ENCODE measurements at places on chromosomes 4 and X. TPM values are rescaled to one million over a fixed set of nuclear protein-coding genes. Genes with fewer than 3 reads are reported as not detected.

The MAGEA10 gene
- not detected for total RNA-seq

The CACNA1F gene
- 0.63 TPM for total RNA-seq

The PABPC1L2A gene
- not detected for total RNA-seq

The ZCCHC18 gene
- 5.7 TPM for total RNA-seq

The P2RY4 gene
- total RNA-seq, result 1.5 TPM

The SLITRK4 gene
- total RNA-seq, result 0.46 TPM

The RNF128 gene
- total RNA-seq, result not detected

The MAGEC2 gene
- not detected for total RNA-seq

The SATL1 gene
- total RNA-seq, result not detected

DNA sequence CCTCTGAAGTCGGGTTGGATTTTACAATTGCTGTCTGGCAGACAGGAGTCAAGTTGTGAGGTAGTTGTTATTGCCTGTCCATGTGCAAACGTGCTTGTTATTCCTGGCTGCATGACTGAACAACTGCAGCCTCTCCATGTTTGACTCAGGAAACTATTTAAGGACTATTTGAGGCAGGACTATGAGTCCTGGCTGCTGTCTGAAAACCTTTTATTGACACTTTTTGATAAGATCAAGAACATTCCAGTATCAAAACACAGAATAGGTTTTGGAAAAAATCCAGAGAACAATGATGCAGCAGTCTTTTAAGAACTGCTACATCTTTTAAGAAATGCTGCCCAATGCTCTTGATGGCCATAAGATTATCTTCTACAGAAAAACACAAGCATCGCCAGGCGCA is 10.0 kb upstream of the SPRY1 start:
- no peak for DNase-seq

DNA sequence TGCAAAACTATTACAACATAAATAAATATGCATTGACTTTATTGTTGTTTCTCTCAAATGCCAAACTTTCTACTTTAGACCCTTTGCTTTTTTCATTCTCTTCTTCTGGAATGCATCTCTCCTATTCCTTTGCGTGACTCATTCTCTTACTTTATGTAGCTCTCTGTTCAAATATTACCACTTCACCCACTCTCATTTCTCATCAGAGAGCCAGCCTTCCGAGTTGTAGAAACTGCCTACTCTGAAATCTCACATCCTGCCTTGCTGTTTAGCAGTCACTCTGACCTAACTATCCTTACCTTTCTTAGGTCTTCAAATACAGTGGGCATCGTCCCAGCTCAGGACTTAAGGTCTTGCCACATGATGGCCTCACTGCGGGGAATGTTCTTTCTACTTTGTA is 143.5 kb downstream of the GALNTL6 start:
- DNase-seq, result no peak

DNA sequence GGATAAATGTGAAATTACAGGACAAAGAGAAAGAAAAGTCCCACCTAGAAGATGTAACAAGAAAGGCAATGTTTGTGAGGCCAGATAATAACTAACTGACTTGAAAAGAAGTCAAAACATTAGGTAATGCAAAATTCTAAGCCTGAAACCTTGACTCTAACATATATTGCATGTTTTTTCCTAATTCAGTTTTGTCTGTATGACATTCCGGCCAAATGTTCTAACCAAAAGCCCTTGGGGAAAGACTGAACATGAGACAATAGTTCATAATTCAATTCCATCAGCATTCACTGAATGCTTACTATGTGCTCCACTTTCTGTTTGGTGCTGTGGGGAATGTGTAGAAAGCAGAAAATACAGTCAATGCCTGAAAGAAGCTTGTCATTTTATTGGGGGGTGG is 84.8 kb upstream of the PLAC1 start:
- no peak for DNase-seq

GRCh38 chr4:89303814-89304388 is 3.7 kb downstream of the GPRIN3 start:
- DNase-seq, result no peak

- DNase-seq, result peak; percentile 51
These were observed 31.3 kb downstream of the ACSL1 start for GRCh38 chr4:184794470-184794869.

DNA sequence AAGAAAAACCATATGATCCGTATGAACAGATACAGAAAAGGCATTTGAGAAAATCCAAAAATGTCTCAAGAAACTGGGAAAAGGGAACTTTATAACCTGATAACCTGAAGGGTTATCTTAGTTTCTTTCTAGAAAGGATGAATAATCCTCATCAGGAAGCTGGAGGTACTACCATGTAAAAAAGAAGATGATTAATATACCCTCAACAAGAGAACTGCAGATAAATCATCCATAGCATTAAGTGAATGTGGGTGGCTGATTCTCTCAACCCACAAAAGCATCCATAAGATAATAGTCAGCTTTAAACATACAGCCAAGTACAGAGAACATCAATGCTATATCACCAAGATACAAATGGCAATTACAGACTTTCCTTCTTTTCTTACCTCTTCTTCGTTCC is 26.4 kb downstream of the ANAPC10 start:
- no peak for DNase-seq

DNA sequence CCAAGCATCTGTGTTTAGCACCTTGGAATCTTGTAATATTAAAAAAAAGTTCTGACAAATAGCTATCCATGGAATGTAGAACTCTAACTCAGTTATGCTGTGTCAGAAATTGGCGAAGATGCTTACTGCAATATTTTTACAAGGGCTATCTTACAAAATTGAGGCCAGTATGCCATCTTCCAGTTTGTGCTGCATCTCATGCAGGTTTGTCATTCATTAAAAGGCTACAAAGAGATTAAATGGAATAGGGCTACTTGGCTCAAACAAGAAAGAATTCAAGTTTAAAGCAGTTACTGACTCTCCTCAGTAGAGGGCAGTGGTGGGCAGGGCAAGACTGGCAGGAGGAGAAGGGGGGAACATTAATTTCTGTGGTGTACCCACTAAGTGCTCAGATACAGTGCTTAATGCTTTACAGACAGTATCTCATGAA is 66.5 kb downstream of the SHROOM4 start:
- DNase-seq, result no peak

DNA sequence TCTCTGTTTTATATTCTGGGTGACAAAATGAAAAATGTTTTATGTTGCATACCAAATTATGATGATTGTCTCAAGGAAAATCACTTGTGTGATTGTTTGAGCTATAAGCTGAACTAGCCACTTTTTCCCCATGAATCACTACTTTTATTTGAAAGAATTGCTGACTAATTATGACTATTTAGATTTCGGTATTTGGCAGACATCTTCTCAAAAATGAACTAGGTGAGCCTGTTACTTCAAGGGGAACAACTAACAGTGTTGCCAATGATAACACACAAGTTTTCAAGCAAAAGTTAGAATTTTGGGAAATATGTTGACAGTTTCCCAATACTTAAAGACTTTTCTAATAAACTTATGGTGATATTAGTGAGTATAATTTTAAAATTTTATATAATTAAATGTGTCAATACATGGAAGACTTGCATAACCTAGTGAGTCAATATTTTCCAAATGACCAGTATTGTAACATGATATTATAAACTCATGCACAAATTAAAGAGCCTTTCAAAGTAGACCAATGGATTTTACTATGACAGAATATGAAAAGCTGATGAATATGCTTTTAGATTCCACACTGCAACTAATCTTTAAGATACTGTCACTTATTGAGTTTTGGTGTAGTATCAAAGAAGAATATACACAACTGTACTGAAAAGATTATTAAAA is 187.7 kb upstream of the GATB start:
- no peak for DNase-seq

GRCh38 chrX:38768079-38768478 is 33.2 kb upstream of the MID1IP1 start:
- DNase-seq, result no peak

- DNase-seq, result no peak
These were observed 1135.7 kb upstream of the AGA start for GRCh38 chr4:178577933-178578332.

DNA sequence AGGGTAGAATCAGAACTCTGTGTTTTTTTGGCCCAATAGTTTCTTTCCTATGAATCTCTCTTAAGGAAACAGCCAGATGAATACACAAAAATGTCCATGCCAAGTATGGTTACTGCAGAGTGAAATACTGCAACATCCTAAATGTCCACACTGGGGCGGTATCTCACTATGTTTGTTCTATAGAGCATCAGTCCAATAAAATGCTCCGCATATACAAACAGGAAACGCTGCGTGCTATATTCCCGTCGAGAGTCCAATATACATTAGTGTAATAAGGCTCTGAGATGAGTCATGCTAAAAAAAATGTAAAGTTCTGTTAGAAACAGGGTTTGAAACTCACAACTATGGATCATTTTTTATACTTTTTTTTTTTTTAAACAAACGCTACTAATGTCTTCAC is 72.9 kb upstream of the ENOX2 start:
- DNase-seq, result no peak

GRCh38 chr4:8681391-8681790 is 88.8 kb downstream of the CPZ start:
- DNase-seq, result peak; percentile 54

- no peak for DNase-seq
These were observed 37.4 kb downstream of the SLC16A2 start for GRCh38 chrX:74458736-74459135.

DNA sequence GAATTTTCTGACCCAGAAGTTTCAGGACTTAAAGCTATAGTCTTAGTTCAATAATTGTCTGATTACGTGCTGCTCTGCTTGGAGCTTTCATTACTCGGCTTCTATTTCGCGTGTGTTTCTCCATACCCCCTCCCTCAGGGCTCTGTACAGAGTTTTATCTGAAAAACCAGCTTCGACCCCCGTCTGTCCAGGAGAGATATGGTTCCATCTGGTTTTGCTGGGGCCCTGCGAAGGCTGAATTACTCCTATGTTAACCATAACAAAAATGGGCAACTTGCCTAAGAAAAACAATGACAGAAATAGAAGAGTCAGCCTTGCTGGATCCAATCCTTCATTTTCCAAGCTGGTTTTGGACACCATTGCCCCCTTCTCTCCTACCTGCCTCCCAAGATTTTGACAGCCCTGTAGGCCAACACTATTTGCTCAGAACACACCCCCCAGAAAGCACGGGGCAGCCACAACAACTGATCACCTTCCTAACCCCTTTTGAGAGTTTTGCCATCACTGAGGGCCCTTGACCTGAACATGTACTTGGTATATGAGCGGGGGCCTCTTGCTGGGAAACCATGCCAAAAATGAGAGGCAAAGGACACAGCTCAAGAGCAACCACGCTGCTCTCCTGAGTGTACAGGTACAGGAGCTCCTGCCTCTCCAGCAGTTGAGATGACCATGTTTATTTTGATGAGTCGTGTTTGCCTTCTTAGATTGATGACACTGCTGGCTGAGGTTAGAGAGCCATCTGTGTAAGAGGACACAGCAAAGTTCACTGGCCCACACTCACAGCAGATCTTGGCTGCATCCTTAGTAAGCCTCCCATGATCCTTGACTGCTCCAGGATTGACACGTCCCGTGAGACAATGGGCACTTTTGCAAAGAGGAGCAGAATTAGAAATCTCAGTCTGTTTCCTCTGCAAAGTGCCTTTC is 36.2 kb upstream of the ATP6AP2 start:
- DNase-seq, result no peak

DNA sequence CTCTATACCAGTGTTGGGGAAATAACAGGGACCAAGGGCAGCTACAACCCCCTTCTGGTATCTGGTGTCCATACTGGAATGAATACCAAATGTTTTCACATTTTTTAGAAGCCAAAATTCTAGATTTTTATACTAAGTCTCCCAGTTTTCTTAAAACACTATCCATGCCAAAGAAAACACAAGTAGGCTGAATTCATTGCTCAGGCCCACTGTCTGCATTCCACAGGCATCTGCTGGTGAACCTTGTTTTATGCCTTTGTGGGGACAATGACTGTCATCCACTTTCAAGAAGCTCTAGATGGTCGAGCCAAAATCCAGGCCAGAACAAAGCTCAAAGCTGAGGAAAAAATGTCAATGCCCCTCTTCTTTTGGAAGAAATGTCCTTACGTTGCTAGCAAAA is 213.4 kb upstream of the RASGEF1B start:
- no peak for DNase-seq

GRCh38 chr4:5084911-5085475 is 33.7 kb downstream of the STK32B start:
- DNase-seq, result no peak

DNA sequence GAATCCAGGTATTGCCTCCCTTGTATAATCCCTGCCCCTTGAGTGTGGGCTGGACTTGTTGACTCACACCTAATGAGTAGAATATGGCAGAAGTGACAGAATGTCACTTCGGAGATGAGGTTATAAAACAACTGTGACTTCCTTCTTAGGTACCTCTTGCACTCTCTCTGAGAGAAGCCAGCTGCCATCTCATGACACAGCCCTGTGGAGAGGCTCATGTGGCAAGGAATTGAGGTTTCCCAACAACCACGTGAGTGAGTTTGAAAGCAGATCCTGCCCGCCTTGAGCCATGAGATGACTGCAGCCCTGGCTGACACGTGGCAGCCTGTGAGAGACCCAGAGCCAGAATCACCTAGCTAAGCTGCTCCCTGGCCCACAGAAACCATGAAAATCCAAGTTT is 13.5 kb downstream of the ASB11 start:
- DNase-seq, result no peak

- no peak for DNase-seq
These were observed 347.8 kb upstream of the PITX2 start for GRCh38 chr4:110970642-110971041.

- DNase-seq, result no peak
These were observed 185.8 kb upstream of the GPC4 start for GRCh38 chrX:133601116-133601515.

DNA sequence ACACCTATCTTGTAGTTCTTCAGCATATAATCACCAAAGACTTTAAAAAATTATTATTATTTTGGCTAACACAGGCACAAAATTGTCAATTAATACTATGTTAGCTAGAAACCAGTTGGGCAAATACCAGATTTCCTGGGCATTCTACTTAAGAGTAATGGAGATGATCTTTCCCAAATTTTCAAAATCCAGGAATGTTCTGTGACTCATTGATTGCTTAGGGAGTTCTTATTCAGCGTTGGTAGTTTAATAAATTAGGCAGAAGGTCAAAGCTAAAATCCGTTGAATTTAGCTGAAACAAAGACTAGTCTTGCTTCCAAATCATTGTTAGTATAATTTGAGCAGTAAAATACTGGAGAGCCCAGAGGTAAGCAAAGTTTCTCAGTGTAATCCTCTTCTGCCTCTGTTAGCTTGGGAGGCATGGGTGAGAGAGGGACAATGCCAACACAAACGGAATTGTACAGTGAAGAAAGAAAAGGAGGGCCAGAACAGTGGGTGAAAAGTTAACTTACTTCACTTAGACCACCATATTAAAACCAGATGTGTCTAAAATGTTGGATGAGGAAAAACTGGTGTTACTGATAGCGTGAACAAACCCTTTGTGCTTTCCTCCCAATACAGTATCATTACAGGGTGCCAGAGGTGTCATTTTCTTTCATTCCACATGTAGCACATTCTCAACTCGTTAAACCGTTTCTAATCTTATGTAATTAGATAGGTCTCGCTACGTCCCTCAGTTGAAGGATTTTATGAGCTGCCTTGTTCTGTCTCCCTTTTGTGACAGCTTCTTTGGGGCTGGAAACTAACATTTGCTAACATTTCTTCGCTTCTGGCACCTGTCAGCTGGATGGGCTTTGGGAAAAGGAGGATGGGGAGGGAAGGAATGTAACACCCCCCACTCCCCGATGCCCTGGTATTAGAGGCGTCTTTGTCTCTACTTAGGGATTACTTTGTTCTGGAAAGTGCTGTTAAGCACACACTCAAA is 87.4 kb upstream of the CITED1 start:
- no peak for DNase-seq

All from spleen (tissue), 13 donors.